Stimulated activated CD4-positive, alpha-beta T cell treated with anti-CD3 and anti-CD28 coated beads, TNF-alpha, amount 100 ng/mL, for 4 hours (primary cell): ENCODE measurements at places on chromosomes 3 and 15.

- DNase-seq, result no peak
Observed at GRCh38 chr15:78640527-78641101, 396 bp downstream of the CHRNB4 start.

DNA sequence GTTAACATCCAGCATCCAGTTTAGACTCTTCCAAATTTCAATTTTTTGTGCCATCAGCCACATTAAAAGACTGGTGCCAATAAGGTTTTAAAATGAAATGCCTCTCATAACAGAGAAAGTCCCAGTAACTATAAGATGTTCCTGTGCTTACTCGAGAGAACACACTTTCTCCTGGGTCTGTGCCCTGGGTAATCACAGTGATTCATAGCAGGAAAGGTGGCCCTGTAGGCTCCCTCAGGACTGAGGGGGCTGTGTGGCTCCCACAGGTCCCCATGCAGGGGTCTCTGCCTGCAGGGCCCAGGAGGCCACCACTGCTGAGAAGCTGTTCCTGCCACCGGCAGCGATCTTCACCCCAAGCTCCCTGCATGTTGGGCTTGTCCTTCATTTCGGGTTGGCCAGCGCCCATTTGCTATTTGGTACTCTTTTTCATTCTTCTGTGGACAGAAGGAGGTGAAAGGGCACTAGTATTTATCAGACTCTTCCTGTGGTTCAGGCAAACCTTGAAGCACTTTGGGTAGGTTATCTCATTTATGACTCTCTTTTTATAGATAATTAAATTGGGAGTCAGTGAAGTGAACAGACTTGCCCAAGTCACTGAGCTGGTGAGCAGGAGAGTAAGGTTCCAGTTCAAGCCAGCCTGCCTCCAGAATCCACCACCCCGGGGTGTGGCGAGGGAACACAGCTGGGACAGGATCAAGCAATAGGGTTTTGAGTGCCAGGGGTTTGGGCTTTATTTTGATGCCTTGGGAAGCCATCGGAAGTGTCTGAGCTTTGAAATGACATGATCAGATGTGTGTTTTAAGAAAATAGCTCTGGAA lies 44.2 kb upstream of the PLXNA1 start:
- no peak for DNase-seq

DNA sequence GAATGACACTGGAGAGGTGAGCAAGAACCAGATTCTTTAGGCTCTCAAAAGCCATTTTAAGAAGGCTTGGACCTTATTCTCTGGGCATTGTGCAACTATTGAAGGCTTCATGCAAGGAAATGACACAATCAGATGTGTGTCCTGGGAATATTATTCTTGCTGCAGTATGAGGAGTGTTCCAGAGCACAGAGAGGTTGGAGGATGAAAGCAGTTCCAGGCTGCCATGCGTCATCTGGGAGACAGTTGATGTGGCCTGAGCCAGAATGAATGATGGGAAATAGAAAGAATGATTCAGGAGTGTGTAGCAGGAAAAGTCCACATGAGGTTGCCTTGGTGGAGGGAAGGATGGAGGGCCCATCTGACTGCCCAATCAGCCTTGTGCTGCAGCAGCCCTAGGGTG lies 123.1 kb downstream of the CHCHD6 start:
- DNase-seq, result no peak

DNA sequence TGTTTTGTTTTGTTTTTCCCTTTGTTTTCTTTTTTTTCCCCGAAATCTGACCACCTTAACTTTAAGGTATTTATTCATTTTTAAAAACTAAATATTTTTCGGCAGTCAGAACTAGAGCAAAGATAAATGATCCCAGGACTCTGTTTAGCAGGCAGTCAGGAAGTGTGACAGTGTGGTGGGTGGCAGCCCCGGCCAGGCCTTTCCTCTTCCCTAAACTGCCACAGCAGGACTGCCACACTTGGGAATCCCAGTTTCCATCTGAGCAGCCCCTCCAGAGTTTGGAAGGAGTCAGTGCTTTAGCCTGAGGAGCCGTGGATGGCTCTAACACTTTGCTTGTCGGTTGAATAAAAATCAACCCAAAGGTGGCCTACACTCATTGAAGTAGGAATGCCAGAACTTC lies 6.9 kb downstream of the CCRL2 start:
- no peak for DNase-seq
